ENCODE measurements at places on chromosomes 12 and 14.
A peak's percentile ranks its signal among the peaks of the same experiment; 100 is the strongest.

GRCh38 chr14:81550001-81550637 lies 16.5 kb upstream of the SEL1L start:
- peak; percentile 82 for DNase-seq

GRCh38 chr14:35576856-35577255 lies 42.9 kb downstream of the INSM2 start:
- DNase-seq: no peak

GRCh38 chr14:34699873-34700621 lies 14.3 kb downstream of the CFL2 start:
- DNase-seq: no peak

GRCh38 chr12:90672081-90672480 lies 282.9 kb downstream of the CCER1 start:
- DNase-seq: no peak

DNA sequence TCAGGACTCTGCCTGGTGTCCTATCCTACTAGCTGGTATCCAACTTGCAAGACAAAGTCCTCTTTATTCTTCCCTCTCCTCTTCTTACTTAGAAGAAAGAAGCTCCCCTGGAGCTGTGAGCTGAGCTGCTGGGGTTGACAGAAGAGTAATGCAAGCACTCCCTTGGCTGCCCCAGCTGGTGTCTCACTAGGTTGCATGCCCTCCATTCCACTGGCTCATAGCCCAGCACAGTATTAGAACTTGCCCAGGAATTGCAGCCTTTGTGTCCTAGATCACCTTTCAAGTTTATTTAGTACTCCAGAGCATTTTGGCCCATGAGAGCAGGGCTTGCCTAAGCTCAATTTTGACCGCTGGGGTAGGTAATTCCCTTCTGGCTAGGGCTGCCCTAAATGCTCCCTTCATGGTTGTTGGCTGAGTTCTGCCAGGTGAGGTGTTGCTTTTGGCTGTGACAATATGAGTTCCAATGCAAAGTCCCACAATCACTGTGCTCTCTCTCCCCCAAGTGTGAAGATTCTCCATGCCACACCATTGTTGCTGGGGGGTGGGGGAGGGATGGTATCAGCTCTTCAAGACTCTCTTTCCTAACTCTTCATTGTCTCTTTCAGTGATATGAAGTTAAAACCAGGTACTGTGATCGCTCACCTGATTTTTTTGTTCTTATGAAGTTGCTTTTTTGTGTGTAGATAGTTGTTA lies 317.4 kb upstream of the DDHD1 start:
- no peak for DNase-seq

DNA sequence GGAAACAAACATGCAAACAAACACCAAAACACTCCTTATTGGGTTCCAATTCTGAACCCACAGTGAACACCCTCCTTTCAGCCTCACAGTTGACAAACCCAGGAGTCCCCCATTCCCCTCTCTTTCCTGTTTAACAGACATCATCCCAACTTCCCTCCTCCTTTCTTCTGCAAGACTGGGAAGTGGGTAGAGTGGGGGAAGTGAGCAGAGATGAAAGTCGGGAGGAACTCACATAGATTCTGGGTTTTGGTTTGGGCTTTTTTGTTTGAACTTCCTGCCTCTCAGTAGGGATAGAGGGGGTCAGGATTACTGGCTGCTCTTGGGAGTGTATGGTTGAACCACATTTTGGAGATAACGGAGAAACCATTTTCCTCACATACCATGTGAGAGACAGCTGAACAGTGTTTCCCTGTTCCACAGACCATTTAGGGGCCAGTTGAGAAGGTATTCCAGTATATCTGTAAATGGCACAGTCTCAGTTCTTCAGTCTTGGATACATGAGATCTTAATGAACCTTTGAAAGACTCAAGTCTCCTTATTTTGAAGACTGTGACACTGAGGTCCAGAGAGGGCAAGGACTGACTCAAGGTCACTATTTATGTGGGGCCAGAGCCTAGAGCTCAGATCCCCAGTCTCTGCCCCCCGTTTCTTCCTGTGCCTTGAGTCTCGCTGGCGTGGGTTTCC lies 3.9 kb upstream of the GPR84 start:
- no peak for DNase-seq

- peak; percentile 70 for DNase-seq
Measured at GRCh38 chr12:94205822-94206221, 57.4 kb downstream of the PLXNC1 start.

- DNase-seq: no peak
Measured at GRCh38 chr12:67357376-67358125, 88.4 kb downstream of the CAND1 start.

- DNase-seq: no peak
Measured at GRCh38 chr12:77387214-77387613, 321.8 kb upstream of the E2F7 start.

DNA sequence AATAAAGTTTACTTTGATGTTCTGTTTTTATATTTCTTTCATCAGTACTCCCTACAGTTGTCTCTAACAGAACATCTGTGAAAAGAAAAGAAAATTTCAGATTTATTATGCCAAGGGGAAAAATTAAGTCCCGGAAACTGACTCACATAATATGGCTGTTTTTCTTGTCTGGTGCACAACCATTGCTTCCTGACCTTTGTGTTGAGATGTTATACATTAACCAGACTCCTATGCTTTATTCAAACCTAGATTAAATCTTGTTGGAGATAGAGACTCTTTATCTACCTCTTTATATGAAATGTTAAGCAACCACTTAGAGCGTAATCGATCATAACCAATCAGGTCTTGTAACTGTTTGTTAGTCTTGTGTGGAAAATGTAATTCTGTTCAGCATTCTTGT lies 37.6 kb upstream of the BICD1 start:
- DNase-seq: no peak

- DNase-seq: no peak
Measured at GRCh38 chr12:74647256-74647655, 109.6 kb downstream of the ATXN7L3B start.

DNA sequence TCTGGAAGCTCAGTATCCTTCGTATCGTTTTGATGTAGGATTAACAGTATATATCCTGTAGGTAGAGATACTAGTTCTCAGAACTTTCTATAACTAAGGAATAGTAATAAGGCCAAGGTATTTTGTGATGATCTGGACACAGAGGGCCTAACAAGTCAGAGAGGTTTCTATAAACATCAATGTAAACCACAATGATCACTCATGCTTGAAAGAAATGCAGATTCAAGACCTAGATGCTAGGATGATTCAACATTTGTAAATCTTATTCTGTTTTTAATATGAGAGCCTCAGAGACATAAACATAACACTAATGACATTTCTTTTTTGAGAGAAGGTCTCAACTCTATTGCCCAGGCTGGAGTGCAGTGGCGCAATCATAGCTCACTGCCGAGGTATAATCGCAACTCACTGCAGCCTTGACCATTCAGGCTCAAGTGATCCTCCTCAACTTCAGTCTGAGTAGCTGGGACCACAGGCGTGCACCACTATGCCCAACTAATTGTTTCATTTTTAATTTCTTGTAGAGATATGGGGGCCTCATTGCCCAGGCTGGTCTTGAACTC lies 16.2 kb downstream of the SUPT16H start:
- DNase-seq: no peak

GRCh38 chr12:124021007-124021406 lies 48.0 kb downstream of the ZNF664 start:
- no peak for DNase-seq

DNA sequence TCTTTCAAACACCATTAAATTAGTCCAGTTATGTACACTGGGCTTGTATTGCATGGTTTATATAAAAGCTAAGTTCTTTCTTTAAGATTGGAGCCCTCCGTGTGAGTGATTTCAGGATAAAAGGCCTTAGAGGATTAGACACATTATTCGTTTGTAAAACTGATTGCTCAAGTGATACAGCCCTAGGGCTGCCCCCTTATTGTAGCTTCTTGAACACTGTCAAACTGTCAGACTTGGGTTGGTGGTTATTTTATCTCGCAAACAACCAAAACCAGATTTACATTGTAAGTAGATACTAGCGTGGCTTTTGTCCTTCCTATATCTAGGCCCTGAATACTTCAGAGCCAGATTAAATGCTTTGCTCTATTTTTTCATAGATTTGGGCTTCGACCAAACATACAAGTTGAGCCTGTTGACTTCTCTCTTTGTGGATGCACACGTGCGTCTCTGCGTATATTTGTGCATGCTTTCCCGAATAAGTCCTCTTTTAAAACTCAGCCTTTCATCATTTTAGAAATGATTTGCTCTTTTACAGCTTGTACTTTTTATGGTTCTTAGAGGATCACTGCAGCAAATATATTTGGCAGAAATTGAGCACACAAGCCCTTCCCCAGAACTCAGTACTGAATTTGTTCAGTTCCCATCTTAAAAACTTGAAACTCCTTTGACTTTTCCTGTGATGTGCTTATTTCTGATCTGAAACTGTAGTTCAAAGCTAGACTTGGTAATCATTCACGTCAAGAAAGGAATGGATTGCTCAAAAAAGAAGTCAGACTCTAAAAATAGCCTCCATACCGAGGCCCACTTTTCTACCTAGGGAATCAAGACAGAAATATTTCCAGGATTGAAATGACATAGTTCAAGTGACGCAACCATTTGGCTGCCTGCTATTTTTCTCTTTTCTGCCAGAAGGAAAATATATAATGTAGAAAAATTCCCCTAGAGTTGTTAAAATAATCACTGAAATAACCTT lies 129.5 kb downstream of the ETV6 start:
- DNase-seq: no peak

DNA sequence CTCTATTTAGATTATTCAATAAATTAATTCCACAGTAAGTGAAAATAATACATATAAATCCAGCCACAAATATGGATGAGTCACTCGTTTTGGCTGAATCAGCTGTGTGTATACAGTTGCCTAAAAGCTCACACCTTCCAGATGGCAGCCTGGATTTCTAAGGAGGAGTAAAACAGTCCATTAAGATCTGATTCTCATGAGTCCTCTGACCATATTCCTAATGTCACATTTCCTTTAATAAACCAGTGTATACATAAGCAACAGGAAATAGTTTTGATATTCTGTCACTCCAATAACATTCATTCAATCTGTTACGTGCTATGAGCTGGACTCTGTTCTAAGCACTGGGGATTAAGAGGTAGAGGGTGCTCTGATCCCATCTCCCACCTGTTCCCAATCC lies 21.8 kb downstream of the MDM1 start:
- no peak for DNase-seq

DNA sequence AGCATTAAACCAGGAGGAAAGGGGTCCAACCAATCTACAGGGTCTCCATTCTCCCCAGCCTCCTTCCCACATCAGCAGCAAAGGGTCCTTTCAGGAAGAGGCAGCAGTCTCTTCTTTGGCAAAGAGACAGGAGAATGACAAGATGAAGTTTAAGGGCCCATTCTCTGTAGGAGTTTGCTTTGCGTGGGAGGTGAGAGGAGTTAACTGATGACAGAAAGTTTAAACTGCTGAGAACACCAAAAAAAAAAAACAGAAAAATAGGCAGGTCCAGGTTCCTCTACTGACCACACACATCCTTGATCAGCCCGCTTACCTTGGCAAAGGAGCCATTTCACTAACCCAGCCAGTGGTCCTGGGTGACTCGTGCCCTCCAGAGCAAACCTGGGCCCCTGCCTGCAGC lies 5.7 kb downstream of the SLC6A13 start:
- DNase-seq: no peak

- no peak for DNase-seq
Measured at GRCh38 chr12:45575823-45576475, 153.6 kb upstream of the ARID2 start.
